Activated T-helper 1 cell treated with anti-CD3 and anti-CD28 coated beads, Interleukin-2, amount 50 U/mL, for 16 hours (primary cell): ENCODE measurements at places on chromosomes 3 and 15.

- no peak for DNase-seq
Measured at GRCh38 chr15:101232677-101233076, 19.2 kb downstream of the CHSY1 start.

GRCh38 chr3:186400662-186401061, 38.6 kb upstream of the DGKG start:
- no peak for DNase-seq

GRCh38 chr15:98580572-98580971, 67.8 kb upstream of the IGF1R start:
- no peak for DNase-seq

- no peak for DNase-seq
Measured at GRCh38 chr3:32307591-32307990, 69.1 kb downstream of the CMTM8 start.

GRCh38 chr3:125003369-125003853, 52.4 kb downstream of the HEG1 start:
- no peak for DNase-seq

- no peak for DNase-seq
Measured at GRCh38 chr3:33940736-33941135, 142.3 kb downstream of the PDCD6IP start.

- DNase-seq = no peak
Measured at GRCh38 chr3:112445839-112446238, 53.4 kb downstream of the BTLA start.

DNA sequence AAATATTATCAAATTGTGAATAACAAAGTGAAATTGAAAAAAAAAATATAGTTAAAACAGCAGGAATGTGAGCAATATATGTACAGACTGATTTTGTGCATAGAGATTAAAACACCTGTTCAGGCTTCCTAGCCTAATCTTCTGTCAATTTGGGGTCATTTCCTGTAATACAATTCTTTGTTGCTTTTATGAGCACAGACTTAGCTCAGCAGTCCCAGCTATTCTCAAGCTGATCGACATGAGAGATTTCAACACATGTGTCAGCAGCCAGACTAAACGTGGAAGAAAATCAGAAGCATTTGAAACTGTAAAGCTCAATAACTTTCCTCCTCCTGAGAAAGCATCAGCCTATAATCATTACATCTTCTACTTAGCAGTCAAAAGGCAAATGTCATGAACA, 1.6 kb upstream of the FHIT start:
- no peak for DNase-seq

DNA sequence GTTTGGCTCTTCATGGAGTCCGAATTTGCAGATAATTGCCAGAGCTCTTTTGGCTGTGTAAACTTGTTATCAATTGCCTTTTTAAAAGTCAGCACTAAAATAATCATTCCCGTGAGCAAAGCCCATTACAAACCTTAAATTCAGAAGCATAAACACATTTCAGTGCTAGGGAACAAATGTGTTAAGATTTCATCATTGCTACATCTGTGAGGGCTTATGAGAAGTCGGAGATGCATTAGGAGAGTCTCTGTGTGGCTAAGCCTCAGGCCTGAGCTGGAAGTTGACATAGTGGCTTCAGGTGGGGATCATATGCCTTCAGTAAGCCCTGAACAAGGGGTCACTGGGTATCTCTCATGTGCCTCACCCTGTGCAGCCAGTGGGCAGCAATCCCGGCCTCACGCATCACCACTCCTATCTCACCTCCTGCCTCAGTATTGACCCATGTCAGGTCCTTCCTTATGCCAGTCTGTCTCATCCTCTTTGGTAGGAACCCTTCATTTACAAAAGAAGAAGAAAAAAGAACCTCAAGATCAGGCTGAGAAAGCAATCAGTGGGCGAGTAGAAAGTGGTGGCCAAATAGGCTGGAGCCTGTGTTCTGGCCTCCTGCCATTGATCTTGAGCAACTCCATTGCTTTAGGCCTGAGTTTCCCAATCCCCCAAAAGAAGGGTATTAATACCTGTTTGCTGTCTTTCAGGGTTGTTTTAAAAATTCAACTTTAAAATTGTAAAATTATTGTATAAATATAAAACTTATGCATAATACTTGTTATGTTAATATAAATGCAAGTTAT, 233.5 kb downstream of the IL20RB start:
- no peak for DNase-seq

GRCh38 chr15:47577461-47577860, 139.8 kb upstream of the SEMA6D start:
- no peak for DNase-seq

- no peak for DNase-seq
Measured at GRCh38 chr15:39672666-39673065, 91.8 kb downstream of the THBS1 start.

GRCh38 chr15:71043373-71043772, 71.9 kb upstream of the THSD4 start:
- no peak for DNase-seq

GRCh38 chr3:157226173-157226847, 66.4 kb upstream of the CCNL1 start:
- DNase-seq = no peak

- no peak for DNase-seq
Measured at GRCh38 chr3:194472290-194472920, 14.4 kb downstream of the ATP13A3 start.

- no peak for DNase-seq
Measured at GRCh38 chr15:62413153-62413552, 248.1 kb upstream of the C2CD4B start.
